Amniotic stem cell (primary cell): ENCODE measurements at places on chromosomes 12 and 14.
A peak's percentile ranks its signal among the peaks of the same experiment; 100 is the strongest.

- DNase-seq, result no peak
These were observed 78.1 kb downstream of the KSR2 start for GRCh38 chr12:117890644-117891043.

DNA sequence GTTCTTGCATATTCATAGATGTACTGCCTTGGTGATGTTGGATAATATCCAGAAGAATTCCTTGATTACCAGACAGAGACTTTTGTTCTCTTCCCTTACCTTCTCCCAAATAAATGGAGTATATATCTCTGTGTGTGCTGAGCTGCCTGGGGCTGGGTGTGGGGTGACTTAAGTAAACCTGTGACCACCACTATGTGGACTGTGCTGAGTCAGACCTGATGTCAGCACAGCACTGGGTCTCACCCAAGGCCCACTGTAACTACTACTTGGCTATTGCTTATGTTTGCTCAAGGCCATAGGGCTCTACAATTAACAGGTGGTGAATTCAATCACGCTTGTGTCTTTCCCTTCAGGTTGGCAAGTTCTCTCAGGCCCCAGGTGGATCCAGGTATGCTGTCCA lies 145.7 kb upstream of the MDGA2 start:
- DNase-seq, result no peak

DNA sequence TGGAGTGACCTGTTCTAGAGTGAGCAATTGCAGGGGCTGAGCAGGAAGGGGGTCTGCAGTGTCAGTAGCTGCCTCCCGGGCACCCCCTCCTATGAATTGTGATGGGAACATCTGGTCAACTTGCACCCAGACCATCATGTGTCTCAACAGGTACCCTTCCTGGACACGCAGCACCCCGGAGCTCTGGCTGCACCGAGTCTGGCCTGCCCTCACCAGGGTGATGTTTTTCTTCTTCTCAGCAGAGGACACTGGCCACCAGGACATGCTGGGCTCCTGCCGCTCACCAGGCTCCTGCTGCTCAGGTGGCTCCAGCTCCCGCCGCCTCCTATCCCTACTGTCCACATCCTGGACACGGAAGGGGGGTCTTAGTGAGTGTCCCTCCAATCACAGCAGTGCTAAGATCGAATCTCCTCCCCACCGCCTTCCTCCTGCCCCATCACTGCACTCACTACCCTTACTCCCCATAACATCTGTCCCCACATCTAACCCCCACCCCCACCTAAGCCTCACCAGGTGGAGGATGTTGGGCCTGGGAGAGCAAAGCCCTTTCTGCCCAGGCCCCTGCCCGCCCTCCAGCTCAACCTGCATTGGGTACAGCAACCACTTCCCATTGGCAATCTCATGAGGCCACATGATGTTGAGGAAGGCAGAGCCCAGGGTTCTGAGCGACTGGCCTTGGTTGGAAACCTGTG lies 14.9 kb downstream of the ITGA7 start:
- no peak for DNase-seq

GRCh38 chr12:55676707-55677106 lies 31.0 kb downstream of the ITGA7 start:
- DNase-seq, result no peak

DNA sequence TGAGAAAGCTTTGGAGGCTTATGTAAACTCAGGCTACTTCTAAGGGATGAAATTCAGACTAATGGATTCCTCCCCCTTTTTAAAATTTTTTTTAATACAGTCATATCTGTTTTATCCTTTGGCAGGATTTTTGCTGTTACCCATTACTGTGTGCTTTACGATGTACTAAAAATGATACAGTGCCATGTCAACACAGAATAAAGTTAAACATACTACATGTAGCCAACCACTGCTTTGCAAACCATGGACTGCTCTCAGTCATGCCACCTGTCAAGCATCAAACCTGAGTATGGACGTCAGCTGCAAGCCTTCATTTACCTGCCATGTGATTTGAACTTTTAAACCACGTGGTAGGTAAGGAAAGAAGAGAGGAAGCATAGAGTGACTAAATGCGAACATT lies 325.8 kb downstream of the FUT8 start:
- DNase-seq, result no peak

DNA sequence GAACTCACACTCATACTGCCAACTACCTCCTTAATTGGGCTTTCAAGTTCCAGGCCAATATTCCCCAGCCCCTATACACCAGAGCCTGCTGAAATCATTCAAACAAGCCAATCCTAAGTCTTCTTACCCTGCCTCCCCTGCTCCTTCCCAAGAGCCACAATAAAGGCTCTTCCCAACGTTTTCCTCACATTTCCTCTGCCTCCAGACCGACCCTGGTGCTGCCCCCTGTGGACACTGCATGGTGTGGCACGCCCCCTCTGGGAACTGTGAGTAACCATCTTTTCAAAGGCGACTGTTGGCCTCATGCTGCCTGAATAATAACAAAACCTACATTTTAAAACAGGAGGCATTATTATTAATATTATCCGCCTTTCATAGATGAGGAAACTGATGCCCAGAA lies 111.6 kb upstream of the NOS1 start:
- DNase-seq, result no peak

DNA sequence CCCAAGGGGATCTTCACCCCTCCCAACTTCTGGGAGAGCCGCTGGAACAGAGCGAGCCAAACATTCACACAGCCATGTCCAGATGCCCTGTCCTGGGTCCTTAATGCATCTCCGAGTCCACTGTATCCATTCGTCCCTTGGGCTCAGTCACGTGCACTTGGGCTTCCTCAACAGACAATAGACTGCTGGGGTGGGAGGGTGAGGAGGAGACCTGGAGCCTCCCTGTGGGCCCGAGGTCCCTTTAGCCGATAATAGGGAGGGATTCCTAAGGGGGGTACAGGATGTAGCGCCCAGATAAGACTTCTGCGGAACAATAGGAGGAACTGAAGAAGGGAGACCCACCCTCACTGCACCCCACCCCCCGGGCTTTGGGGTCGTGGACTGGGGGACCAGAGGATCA lies 6.7 kb downstream of the ARHGEF25 start:
- DNase-seq, result no peak

DNA sequence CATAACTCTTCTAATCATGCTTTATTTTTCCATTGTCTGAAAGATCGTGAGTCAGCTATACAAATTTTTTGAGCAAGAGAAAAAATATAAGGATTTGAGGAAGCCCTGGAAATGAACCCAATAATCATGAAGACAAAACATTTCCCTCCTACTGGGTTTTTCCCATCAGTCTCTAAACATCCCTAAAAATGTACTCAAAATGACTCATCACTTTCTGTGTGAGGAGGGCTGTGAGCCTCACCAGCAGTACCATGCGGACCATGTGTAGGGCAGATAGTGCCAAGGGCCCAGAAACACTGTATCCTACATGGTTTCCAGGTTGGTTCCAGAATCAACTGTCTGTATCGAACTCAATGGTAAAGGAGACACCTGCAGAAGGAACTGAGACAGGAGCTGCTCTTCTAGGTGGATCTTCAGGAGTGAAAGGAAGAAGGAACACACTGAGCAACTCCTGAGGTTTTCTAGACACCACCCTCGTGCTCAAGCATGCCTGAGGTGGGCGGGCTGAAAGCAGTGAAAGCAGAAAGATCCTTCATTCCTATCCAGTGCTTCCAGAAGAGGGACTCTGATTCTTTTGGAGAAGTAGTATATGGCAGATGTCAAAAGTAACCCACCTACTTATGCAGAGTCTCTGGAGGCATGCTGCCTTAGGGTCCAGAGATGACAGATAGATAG lies 48.6 kb upstream of the RHOJ start:
- peak; percentile 36 for DNase-seq

DNA sequence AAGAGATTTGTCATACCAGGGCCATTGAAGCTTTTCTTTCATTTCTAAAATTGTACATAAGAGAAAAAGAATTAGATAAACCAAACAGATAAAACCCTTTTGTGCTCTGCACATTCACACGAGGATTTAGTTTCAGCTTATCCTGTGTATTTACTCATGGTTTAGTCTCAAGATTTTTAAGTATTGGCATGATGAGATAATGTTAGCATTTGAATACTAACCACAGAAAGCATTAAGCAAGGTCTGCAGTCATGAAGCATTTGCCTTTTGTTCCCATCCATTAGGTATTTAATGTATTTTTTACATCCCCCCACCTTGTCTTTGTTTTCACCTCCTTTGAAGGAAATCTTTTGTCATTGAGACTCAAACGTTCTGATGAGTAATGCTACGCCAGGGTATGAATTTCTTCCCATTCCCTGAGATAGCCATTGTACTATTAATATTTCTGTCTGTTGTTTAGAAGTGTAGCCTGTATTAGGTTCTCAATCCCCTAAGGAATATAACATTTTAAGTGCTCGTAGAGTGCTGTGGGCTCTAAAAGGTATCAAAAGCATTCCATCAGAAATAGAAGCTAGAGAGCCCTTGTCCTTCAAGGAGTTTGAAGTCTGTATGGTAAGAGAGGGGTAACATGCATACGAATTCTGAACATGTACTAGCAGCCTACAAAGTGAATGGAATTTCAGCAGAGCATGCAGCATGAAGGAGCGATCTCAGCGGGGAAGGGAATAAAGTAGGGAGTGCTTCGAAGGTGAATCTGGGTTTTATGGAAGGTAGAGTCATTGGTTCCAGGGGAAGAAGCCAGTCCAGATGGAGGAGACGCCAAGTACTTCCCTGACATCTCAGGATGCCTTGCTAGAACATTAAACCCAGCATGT lies 22.3 kb downstream of the CRADD start:
- DNase-seq, result no peak

GRCh38 chr14:69152902-69153151 lies at the start of gene DCAF5:
TSS of gene DCAF5 (minus strand) at chr14:69153119. CDS start at chr14:69152978, 141 bp downstream.
- DNase-seq, result peak; percentile 79

DNA sequence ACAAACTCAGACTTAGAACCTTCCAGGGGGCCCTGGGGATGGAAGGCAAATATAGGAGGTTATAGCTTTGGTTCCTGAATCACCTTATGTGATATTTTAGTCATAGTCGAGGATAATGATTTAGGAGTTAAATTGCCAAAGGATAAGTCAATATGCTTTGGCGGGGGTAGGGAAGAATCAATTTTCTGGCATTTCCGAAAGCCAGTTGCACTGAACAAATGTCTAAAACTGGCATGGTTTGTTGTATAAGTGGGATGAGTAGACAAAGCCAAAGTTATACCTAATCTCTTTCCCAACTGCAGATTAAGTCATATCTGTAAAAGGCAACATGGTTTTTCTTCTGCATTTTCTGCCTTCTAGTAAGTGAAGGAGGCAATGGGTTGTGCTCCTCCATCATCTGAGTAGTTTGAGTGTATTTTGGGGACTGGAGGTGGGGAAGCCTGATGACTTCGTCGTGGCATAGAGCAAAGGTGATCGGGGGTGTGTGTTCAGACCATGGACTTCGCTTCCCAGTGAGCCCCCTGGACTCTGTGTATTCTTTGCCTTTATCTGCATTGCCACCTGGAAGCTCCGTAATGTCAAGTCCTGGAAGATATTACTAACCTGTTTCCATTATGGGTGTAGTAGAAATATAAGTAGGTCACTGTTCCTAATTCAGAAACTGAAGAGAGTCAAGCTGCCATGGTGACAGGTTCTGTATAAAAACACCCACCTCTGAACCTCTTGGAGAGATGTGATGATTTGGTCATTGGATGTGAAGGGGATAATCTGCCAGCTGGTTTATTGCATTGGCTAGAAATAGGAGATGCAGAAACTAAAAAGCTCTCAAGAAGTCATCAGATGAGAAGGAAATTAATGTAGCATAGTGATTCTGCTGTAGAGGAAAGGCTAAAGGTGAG lies 24.5 kb downstream of the PPFIBP1 start:
- no peak for DNase-seq

GRCh38 chr14:32202998-32203882 lies at the start of gene RNU6-8:
TSS of gene RNU6-8 (minus strand) at chr14:32203269.
- peak; percentile 71 for DNase-seq

DNA sequence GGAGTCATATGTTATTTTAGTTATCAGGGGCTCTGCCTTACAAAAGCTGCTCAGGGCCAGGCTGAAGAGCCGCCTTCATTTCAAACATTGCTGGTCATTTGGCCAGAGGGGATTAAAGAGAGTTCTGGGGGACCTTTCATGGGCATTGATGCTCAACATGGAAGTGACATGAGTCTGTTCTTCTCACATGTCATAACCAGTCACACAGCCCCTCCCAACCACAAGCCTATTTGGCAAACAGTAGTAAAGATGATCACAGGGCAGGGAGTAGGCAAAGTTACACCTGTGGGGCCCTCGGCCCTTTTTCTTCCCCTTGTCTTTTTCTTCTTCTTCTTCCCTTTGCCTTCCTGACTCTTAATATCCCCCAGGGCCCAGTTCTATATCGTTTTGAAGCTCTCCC lies 33.3 kb downstream of the CFAP54 start:
- no peak for DNase-seq

DNA sequence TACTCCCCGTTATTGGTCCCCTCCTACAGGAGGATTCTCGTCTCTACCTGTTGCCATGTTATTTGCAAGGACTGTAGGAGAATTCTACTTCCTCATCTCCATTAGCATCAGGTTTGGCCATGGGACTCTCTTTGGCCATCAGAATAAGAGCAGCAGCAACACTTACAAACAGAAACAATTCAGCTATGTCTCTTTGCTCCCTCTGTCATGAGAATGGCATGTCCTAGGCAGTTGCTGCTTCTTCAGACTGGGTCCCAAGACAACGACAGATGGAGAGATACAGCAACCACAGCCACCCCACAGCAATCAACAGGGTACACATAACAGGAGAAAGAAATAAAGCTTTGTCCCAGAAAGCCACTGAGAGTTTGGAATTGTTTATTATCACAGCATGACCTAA lies 19.7 kb downstream of the SLC41A2 start:
- no peak for DNase-seq

- DNase-seq, result no peak
These were observed 40.1 kb downstream of the STXBP6 start for GRCh38 chr14:25009891-25010290.

GRCh38 chr12:3990501-3991280 lies 117.5 kb upstream of the PARP11 start:
- no peak for DNase-seq

DNA sequence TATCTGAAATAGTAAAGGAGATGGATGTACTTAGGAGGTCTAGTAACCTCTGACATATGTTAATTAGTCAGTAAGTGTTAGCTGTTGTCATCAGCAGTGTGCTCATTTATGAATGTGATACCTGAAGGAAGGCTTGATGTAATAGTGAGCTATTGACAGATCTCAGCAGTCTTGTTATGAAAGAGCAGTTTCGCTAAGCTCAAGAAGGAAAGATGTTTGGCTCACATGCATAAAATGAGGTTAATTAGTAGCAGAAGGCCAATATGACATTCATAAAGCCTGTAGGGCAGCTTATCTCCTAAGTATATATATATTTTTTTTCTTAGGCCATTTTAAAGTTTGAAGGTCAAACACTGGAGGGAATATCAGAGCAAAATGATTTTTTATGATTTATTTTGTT lies 2.8 kb downstream of the FAM234B start:
- no peak for DNase-seq

- no peak for DNase-seq
These were observed 24.6 kb downstream of the DIP2B start for GRCh38 chr12:50529345-50529744.

DNA sequence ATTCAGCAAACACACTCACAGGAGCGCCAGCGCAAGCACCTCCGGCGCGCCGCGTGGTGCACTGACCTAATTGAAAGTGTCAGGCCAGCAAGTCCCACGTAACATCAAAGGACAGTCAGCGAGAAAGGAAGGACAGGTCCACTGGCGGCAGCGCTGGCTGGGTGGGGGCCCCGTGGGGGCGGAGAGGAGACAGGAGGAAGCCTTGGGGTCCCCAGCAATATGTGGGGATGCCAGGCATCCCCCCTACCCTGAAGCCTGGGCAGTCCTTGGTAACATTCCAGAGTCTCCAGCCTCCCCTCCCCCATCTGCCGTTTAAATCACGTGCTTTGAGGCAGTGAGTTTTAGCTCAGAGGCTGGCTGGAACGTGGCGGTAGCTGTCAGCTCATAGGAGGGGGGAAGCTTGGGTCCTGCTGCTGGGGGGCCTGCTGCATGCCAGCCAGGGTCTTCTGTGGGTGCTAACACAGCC lies 159.2 kb downstream of the CALM1 start:
- DNase-seq, result no peak
